ENCODE measurements at places on chromosomes 4 and X. TPM values are rescaled to one million over a fixed set of nuclear protein-coding genes. Genes with fewer than 3 reads are reported as not detected.
A peak's percentile ranks its signal among the peaks of the same experiment; 100 is the strongest.

DNA sequence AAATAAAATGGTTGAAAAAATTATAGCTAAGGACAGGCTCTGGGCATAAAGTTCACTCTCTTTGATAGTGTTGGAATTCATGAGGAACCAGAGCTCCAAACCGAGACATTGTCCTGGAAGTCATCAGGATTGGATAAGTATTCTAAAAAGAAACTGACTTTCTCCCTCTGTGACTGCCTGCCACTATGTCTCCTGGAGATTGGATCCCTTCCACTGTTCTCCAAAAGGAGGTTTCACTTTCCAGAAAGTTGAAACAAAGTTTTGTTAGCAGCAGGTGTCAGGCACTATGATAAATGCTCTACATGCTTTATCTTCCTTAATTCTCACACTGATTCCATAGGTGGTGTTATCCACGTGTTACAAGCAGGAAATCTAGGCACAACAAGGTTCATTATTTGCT lies 16.8 kb downstream of the BANK1 start:
- no peak for DNase-seq

GRCh38 chr4:121953860-121954259 lies 2.0 kb upstream of the TRPC3 start:
- no peak for DNase-seq

DNA sequence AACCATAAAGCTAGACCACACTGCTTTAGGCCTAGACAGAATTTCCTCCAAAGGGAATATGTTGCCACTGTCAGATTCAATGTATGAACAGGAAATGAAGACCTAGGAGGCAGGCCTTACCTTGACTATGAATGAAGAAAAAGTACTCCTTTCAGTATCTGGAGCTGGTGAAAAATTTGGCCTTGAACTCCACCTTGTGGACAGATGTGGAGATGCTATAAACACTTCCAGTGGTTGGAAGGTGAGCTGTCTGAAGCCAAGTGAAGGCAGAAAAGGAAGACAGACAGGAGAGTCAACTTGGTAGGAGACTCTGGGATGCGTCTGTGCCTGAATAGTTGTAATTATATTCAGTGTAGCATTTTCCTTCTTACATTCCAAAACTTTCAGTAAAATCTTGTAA lies 17.2 kb downstream of the SPIN3 start:
- DNase-seq = no peak

DNA sequence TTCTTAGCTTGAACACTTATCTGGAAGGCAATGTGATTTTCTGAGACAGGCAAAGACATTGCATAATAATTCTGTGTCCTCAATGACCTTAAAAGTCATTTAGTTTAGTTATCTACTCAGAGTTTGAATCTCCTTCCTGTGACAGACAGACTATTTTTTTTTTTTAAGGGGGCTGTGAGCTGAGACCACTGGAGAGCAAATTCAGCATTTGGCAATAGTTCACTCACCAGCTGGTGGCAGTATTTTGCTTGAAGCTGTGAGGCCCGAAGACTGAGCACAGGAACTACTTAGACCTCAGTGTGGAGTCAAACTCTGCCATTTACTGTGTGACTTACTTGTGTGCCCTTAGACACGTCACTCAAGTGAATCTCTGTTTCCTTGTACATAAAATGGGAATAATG lies 22.9 kb upstream of the CPE start:
- no peak for DNase-seq

DNA sequence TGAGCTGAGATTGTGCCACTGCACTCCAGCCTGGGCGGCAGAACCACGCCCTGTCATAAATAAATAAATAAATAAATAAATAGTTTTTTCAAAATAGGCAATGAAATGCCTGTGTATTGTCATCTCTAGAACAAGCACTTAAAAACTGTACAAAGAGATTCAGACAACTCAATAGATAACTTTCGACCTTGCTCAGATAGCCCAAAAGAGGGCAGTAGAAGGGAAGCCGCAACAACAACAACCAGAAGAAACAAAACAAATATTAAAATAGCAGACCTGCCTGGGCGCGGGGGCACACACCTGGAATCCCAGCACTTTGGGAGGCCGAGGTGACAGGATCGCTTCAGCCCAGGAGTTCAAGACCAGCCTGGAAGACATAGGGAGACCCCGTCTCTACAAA lies 9.4 kb upstream of the CLDN34 start:
- DNase-seq = no peak

- no peak for DNase-seq
These were observed 41.6 kb upstream of the SLC25A4 start for GRCh38 chr4:185101354-185101890.

DNA sequence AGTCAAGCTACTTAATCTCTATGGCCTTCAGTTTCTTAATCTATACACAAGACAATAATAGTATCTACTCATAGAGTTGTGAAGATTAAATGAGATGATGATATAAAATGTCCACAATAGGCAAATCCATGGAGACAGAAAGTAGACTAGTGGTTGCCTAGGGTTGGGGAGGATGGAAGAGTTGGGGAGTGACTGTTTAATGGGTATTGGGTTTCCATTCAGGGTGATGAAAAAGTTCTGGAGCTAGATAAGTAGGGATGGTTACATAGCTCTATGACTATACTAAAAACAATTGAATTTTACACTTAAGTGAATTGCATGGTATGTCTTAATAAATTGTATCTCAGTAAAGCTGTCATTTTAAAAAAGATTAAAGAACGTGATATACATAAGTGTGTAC lies 35.7 kb downstream of the BCORL1 start:
- DNase-seq = no peak

- no peak for DNase-seq
These were observed 60.0 kb downstream of the ATP8A1 start for GRCh38 chr4:42596918-42597317.

- DNase-seq = no peak
These were observed 20.1 kb downstream of the CCNQ start for GRCh38 chrX:153578889-153579288.

GRCh38 chrX:32520789-32521188 lies 690.6 kb downstream of the DMD start:
- DNase-seq = no peak

- no peak for DNase-seq
These were observed 11.2 kb upstream of the SPARCL1 start for GRCh38 chr4:87540146-87541058.

GRCh38 chr4:53015681-53016080 lies 153.6 kb downstream of the RASL11B start:
- no peak for DNase-seq

- DNase-seq = no peak
These were observed 182.1 kb upstream of the MAP3K15 start for GRCh38 chrX:19697416-19697815.

- no peak for DNase-seq
These were observed 68.5 kb downstream of the FGFBP1 start for GRCh38 chr4:15870079-15870478.

GRCh38 chr4:47287735-47288134 lies 175.8 kb downstream of the COMMD8 start:
- no peak for DNase-seq

GRCh38 chr4:23290656-23291055 lies 597.9 kb downstream of the GBA3 start:
- peak; percentile 35 for DNase-seq

DNA sequence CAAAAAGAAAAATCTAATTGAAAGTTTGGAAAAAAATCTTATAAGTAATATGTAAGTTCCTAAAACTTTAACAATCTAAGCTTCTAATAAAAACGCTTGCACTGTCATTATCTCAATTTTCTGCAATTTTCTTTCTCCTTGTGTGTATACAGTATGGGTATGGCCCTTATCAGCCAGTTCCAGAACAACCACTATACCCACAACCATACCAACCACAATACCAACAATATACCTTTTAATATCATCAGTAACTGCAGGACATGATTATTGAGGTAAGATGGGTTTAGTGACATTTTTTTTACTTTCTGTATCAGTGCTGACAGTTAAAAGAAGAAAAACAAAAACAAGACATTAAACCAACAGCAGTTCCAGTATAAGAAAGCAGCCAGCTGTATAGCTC lies 4.9 kb downstream of the STATH start:
- DNase-seq = no peak

DNA sequence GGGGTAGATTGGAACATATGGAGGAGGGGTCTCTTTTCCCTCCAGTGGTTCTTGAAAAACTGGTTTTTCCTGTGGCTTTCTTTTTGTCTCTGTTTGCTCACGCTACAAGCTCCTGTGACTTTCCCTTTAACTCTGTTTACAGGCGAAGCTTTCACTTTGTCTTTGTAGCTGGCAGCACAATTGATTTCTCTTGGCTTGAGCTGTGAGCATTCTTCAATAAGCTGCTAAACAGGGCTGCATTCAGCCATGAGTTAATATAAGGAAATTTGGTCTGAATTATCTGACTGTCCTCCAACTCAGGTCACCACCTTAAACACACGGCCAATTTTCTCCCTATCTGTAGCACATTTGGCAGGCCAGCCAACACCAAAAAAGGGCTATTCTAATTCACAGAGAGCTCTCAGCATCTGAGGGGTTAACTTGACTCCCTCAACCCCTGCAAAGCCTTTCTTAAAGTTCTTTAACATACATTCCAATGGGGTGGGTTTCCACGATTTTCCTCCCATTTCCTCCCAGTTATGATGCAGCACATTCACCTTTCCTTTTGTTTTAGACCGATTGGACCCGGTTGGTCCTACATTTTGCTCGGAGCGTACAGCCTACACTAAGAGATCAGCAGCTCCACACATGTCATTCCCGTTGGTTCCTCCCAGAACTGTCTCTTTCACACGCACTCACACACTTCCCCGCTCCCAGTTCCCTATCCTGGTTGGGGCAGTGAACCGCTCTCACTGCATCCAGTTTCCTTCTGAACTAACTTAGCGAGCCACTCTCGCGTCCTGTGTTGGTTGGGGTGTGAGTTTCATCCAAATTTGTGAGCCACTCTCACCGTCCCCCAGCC lies 45.4 kb downstream of the UGT2A3 start:
- DNase-seq = no peak

GRCh38 chrX:136608295-136608933 lies 39.5 kb upstream of the CD40LG start:
- DNase-seq = no peak

DNA sequence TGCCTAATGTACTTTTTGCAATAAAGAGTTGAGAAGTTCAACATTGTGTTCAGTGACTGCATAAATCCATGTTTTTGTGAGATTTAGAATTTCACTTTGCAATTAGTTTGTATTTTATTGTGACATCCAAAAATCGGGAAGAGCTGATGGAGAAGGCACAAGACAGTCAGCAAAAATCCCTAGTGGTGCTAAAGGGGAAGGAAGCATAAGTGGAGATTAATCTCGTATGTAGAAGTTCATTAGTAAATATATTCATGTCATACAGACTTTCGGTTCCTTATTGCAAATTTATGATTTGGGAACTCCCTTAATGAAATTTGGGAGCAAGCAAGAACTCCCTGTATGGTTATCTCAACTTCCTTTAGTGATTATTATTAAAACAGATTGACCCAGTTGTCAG lies 57.8 kb upstream of the SLC39A8 start:
- no peak for DNase-seq

DNA sequence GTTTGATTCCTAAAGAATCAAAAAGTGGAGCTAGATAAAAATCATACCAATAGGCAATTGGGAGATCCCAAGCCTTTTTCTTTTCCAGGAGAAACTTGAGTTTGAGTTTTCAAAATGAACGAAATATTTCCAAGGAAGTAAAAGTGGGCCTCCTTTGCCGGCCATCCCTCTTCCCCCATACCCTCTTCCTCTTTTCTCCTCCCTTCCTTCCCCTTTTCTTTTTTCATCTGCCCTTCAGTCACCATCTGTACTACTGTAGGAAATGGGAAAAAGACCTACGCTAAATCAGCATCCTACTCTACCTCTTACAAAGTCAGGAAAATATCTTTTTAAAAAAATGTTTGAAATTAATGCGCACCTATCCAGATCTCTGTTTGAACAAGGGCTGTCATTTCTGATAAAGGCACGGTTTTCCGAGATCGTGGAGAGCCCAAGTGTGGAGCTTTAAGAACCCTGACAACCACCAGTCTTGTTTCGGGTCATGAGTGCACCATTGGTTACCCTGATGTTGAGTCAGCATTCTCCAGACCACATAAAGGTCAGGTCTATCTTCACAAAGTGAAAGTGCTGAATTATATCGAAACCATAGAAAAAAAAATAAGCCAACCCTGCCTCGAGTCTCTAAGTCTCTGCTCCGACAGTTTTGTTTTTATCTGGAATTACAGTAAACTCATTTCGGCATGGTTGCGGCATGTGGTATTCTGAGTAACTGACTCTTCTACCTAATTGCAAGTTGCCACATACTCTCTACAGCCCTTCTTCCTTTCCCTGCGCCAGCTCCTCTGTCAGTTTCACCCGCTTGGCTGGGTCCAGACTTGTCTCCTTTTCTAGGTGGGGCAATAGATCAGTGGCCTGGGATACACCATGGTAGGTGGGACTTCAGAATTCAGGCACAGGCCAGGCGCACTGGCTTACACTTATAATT lies 140.2 kb upstream of the KLF3 start:
- DNase-seq = peak; percentile 21

- no peak for DNase-seq
These were observed at the start of gene AWAT2 for GRCh38 chrX:70049925-70050324. Gene AWAT2, minus strand, starts transcription at chrX:70049938. Its CDS starts 6 bp downstream, at chrX:70049932.

- DNase-seq = no peak
These were observed 14.6 kb downstream of the TMSB4X start for GRCh38 chrX:12989461-12989860.

DNA sequence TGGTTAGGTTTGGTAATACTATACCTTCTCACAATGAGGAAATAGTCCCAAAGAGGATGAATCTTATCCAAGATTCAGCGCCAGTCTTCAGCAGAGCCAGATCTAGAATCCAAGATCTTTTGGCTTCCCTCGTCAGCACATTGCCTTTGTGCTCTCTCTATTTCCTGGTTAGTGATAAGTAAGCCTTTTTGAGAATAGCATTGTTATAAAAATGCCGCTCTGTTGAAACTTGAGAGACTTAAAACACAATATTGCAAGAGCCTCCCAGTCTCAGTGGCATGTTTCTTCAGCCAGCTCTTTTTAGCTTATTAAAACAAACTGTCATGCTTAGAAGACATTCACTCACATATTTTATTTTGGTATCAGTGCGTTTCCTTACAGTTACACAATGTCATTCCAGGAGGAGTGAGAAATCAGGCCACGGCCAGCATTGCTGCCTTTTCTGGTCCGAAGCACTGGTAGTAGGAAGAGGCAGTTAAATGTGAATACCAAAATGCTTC lies 141.4 kb downstream of the KLHL8 start:
- no peak for DNase-seq

DNA sequence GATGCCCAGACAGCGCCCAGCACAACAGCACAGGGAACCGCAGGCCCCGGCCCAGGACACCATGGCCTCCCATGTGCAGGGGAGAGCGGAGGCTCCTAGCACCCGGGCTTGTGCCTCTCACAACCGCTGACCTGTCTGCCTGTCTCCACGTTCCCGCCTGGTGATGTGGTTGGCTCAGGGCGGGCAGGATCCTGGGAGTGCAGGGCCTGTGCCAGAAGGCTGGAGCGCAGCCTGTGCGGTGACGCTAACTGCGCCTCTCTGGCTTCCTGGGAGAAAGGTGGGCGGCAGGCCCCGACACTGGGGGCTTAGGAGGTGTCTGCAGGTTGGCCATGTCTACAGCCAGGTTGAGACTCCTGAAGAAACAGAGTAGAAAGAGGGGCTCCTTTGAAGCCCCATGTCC lies 48.7 kb downstream of the CPZ start:
- no peak for DNase-seq

Gene NAP1L3
- polyA plus RNA-seq = 0.61 TPM

Gene TKTL1
- polyA plus RNA-seq = not detected

Gene TAF7L
- polyA plus RNA-seq = 0.06 TPM

Gene NXF2
- not detected for polyA plus RNA-seq

Gene NDP
- polyA plus RNA-seq = 0.03 TPM

Gene SETD7
- 18.8 TPM for polyA plus RNA-seq

Gene PARM1
- polyA plus RNA-seq = 0.05 TPM

Gene CT45A3
- not detected for polyA plus RNA-seq

Gene DIPK2B
- polyA plus RNA-seq = not detected

Gene IL13RA2
- polyA plus RNA-seq = 0.70 TPM

Gene PAK3
- polyA plus RNA-seq = 0.37 TPM

Gene NUDT11
- polyA plus RNA-seq = 14.0 TPM

All from keratinocyte (primary cell).